Spleen (tissue), 13 donors: ENCODE measurements at places on chromosomes 4 and X. TPM values are rescaled to one million over a fixed set of nuclear protein-coding genes. Genes with fewer than 3 reads are reported as not detected.
A peak's percentile ranks its signal among the peaks of the same experiment; 100 is the strongest.

GRCh38 chr4:85257817-85258370, 217.1 kb upstream of the ARHGAP24 start:
- DNase-seq, result no peak

GRCh38 chr4:188262464-188262863, 123.2 kb downstream of the TRIML1 start:
- DNase-seq, result no peak

DNA sequence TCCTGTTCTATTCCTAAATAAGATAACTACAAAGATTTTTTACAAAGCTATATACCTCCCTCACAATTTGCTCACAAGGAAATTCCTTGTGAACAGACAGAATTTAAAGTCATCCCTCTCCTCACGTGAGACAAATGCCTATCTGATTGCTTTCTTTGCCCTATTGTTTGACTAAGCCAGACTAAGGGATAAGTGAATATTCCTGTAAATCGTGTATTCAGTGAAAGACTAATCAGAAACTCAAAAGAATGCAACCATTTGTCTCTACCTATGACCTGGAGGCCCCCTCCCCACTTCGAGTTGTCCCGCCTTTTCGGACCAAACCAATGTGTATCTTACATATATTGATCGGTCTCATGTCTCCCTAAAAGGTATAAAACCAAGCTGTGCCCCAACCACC, 15.3 kb upstream of the ZBTB33 start:
- no peak for DNase-seq

GRCh38 chr4:105808750-105809041, 86.6 kb upstream of the NPNT start:
- DNase-seq, result no peak

- no peak for DNase-seq
Observed at GRCh38 chr4:7398788-7399439, 35.8 kb downstream of the PSAPL1 start.

- no peak for DNase-seq
Observed at GRCh38 chr4:149718500-149718899, 97.1 kb downstream of the IQCM start.

DNA sequence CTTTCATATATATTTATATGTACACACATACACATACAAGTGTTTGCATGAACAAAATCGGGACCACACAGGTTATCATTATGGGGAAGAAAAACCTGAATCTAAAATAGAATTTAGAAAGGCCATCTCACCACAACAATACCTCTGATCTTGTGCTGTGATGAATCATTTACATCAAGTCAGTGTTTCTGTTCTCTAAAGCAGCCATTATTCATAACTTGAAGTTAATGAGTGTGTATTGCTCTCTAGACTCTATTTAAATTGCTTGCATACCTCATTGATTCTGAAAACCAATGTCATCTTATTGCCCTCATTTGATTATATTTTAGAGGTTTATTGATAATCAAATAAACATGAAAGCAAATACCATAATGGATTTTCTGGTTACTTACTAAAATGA, 71.6 kb downstream of the FAM114A1 start:
- DNase-seq, result no peak

DNA sequence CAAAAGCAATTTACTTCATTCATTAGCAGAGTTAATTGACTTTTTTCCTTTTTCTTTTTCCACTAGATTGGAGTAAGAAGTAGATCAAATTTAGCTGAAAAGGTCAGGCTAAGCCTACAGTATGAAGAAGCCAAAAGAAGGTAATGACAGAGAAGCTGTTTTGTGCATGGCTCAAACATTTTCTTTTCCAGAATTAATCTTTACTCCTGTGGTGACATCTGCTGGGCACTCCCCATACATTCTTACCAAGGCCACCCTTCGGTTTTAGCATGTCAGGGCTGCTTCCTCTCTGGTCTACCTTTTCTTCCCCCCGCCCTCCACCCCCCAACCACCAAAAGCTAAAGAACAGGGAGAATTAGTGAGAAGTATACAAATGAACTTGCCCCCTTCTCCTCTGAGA, 70.2 kb downstream of the CLDN22 start:
- no peak for DNase-seq

- no peak for DNase-seq
Observed at GRCh38 chr4:89000844-89001360, 56.1 kb downstream of the FAM13A start.

- no peak for DNase-seq
Observed at GRCh38 chrX:9846631-9847030, 60.4 kb downstream of the SHROOM2 start.

GRCh38 chr4:114791976-114792375, 193.4 kb downstream of the UGT8 start:
- no peak for DNase-seq

- DNase-seq, result no peak
Observed at GRCh38 chr4:154014407-154015321, 225.8 kb upstream of the SFRP2 start.

DNA sequence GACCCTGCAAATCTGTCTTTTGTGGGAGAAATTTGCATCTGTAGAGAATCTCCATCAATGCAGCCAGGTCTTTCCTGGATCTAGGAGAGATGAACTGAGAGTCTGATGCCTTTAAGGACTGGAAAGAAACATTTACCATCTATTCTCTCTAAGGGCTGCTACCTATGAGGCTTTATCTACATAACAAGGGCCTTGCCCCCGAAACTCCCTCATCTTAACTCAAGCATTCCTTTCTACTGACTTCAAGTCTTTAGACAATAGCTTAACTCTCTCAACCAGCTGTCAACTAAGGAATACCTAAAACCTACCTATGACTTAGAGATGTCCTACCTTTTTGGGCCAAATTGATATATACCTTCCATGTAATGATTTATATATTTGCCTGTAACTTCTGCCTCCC, 32.1 kb downstream of the MAGEB17 start:
- DNase-seq, result no peak

GRCh38 chrX:130848763-130849162, 54.2 kb downstream of the ENOX2 start:
- DNase-seq, result no peak

DNA sequence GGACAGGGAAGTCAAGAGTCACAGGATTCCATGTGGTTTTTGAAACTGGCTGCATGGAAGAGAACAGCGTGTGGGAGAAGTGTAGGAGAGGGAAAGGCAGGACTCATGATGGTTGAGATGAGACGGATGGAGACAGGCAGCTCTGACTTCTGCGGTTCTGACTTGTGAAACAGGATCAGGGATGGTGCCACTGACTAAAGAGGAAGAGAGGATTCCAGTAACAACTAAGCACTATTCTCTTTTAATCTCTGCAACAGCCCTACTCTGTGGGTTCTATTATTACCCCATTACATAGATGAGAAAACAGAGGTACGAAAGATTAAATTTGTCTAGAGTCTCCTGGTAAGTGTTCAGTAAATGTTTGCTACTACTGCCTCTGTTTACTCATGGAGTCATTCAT, 156.3 kb downstream of the CBR4 start:
- no peak for DNase-seq

- DNase-seq, result no peak
Observed at GRCh38 chr4:116272336-116272735, 813.0 kb downstream of the TRAM1L1 start.

DNA sequence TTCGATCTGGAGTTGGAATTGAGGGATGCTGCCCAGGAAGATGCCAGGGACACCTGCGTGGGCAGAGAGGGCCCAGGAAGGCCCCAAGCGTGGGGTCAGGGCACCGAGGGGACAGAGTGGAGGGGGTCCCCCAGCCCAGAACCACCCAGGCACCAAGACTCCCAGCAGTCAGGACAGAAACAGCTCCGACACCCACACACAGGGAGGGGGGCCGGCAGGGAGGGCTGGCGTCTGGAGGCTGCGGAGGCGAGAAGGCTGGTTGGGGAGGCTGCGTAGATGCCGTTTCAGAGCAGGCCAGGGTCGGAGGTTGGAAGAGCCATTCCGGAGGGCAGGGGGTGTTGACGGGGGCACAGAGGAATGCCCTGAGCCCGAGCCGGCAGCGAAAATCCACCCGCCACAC, 23.6 kb downstream of the ATP5ME start:
- DNase-seq, result peak; percentile 50

GRCh38 chrX:139194571-139195280, 335.8 kb upstream of the F9 start:
- DNase-seq, result peak; percentile 82

The SOWAHD gene
- 5.0 TPM for total RNA-seq

The ODAPH gene
- total RNA-seq, result not detected

The CNGA1 gene
- total RNA-seq, result 4.3 TPM

The RADX gene
- 5.2 TPM for total RNA-seq

The DDX60 gene
- 32.9 TPM for total RNA-seq

The TRIM75 gene
- total RNA-seq, result not detected

The CLTRN gene
- 0.30 TPM for total RNA-seq

The AR gene
- 1.3 TPM for total RNA-seq

The DMRTC1B gene
- total RNA-seq, result 0.86 TPM

The DNASE1L1 gene
- total RNA-seq, result 52.2 TPM

The REELD1 gene
- total RNA-seq, result 1.6 TPM
